AG08395 (cell line): ENCODE measurements at places on chromosomes 1 and 21.

GRCh38 chr1:234530672-234531071 is 51.7 kb upstream of the TARBP1 start:
- DNase-seq: no peak

- no peak for DNase-seq
Observed at GRCh38 chr1:199546323-199546722, 481.2 kb upstream of the NR5A2 start.

DNA sequence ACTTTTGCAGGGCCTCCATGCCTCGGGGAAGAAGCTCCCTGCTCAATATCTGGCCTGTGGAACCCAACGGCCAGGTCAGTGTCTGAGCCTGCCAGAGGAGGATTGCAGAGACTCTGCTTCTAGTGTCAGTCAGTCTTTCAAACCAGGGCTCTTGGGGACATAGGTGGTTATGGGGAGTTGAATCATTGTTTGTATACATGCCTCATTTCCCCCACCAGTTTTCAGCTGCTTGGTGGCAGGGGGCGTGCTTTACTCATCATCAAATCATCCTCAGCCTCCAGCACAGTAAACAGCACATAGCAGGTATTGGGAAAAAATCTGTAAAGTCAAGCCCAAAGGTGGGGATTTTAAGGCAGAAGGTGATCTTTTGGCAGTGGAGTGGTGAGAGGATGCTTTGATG is 17.4 kb upstream of the FAM89A start:
- DNase-seq: no peak

DNA sequence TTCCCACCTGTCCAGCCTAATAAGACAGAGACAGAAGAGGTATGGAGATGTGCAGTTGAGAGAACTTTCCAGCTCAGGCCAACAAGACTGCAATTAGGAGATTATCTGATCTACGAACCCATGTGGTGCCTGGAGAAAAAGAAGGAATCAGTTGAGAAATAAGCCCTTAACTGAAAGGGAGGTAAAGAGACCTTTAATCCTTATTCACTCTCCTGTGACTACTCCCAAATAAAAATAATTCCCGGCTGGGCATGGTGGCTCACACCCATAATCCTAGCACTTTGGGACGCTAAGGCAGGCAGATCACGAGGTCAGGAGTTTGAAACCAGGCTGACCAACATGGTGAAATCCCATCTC is 31.9 kb upstream of the SARS1 start:
- DNase-seq: no peak

GRCh38 chr1:7009741-7010525 is 224.7 kb downstream of the CAMTA1 start:
- no peak for DNase-seq

DNA sequence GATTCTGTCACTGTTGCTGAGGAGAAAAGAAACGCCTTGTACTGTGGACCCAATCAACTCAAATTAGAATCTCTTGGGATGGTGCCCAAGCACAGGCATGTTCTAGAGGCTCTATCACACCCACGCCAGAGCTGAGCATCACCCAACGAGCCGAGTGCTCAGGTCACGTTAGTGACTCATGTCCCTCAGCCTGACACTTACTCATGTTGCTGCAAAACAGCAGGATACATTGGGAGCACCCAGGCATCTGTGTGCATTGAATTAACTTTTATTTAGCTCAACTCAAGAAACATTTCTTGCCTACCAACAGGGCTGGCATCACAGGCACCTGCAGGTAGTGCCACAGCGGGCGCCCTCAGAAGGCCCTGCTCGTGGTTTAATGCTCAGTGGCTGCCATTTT is 149.8 kb downstream of the ETS2 start:
- peak; percentile 57 for DNase-seq

DNA sequence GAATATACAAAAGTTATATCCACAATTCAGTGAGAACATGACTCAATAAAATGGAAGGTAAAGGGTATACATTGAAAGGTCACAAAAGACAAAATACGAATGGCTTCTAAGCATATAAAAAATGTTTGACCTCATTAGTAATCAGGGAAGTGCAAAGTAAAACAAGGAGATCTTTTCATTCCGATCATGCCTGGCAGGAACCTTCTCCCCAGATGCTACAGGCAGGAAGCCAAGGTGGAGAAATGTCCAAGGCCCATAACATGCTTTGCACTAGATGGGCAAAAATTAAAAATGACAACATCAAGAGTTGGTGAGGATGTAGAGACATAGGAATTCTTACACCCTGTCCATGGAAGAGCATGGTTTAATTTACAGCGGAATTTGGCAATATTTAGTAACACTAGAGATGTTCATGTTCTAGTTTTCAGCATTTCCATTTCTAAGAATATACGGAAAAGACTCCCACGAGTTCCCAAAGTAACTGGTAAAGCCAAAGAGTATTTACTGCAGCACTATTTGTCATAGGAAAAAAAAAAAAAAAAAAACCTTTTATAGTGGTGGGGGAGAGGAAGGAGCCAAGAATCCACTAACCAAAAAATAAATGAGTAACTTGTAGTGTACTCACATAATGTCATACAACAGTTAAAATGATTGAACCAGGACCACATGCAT is 184.5 kb upstream of the KAZN start:
- peak; percentile 57 for DNase-seq

- DNase-seq: no peak
Observed at GRCh38 chr1:200075522-200075921, 48.0 kb downstream of the NR5A2 start.

DNA sequence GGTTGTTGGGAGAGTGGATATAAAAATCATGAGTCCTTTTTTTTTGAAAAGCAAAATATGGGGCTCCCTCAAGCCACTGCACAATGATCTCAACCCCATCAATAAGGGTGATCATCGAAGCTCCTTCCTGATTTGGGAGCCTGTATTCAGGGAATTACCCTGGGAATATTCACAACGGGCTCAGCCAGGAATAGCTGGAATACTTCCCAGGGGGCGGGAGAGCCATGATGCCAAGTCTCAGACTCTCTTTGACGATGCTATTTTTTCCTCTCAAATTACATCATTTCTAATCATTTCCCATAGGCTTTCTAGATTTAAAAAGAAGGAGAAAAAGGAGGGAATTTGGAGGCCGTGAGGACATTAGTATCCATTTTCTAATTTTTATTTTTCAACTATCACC is 18.4 kb downstream of the OLIG1 start:
- DNase-seq: no peak

DNA sequence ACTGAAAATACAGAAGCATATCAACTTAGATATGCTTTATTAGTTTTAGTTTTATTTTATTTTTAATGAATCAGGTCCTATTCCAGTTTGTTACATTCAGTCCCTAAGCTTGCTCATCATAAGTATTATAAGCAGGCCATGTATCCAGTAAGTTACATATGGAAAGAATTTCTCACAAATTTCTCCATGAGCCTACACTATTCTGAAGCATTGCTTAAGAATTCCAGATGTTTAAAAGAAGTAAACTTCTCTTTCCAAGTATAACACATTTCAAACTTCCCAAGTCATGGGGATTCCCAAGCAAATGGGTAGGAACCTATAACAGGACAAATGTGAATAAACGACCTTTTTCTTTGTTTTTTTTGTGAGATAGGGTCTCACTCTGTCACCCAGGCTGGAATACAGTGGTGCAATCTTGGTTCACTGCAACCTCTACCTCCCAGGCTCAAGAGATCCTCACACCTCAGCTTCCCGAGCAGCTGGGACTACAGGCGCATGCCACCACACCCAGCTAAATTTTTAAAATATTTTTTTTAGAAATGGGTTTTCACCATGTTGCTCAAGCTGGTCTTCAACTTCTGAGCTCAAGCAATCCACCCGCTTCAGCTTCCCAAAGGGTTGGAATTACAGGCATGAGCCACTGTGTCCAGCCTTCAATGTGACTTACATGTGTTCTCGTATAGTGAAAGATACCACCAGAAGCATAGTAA is 39.0 kb downstream of the ST7L start:
- no peak for DNase-seq

DNA sequence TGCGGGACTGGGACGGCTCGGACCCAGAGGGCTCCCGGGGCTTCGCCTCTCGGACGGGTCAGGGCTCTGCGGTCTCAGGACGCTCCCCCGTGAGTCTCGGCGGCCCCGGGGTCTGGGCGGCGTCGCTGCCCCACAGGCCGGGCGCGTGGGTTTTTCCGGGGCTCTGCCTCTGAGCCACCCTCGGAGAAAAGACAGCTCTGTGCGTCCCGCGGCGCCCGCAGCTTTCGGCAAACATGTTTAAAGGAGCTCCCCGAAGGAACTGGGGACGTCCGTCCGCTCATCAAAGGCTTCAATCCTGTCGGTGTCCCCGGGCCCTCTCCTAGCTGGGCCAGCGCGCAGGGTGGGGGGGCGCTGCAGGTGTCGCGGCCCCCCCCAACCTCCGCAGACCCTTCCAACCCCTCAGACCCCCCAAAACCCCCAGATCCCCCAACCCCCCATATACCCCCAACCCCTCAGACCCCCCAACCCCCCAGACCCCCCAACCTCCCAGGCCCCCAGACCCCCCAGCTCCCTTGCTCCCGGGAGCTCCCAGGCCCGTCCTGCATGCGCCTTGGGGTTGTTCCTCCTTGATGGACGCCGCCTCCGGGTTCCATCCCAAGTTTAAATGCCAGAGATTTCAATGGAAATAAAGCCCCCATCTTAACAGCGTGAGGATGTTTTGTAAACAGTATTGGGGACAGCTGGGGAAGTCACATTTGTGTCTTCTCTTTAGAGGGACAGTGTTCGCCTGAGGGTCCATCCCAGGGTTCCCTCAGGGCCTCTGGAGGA is 996 bp upstream of the C1orf159 start:
- DNase-seq: peak; percentile 12

GRCh38 chr1:25867210-25867991 is 8.1 kb downstream of the PAQR7 start:
- DNase-seq: no peak

GRCh38 chr1:204408074-204408507 is 3.5 kb downstream of the PPP1R15B start:
- DNase-seq: peak; percentile 39

DNA sequence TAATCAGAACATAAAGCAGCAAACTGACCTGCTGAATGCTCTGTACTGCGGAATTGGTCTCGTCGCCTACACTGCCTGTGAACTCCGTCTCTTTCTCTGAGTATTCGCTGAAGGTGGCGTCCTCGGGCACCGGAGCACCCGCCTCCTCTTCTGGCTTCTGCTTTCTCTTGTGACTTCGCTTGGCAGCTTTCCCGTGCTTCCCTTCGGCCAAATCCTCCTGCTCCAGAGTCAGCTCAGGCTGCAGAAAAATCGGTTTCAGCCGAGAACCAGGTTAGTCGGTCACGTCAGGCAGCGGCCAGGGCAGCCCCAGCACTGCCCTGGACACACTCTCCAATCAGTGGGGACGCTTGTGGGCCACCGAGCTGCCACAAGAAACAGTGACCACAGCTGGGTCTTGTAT is 35.8 kb upstream of the RIPK4 start:
- DNase-seq: peak; percentile 67

DNA sequence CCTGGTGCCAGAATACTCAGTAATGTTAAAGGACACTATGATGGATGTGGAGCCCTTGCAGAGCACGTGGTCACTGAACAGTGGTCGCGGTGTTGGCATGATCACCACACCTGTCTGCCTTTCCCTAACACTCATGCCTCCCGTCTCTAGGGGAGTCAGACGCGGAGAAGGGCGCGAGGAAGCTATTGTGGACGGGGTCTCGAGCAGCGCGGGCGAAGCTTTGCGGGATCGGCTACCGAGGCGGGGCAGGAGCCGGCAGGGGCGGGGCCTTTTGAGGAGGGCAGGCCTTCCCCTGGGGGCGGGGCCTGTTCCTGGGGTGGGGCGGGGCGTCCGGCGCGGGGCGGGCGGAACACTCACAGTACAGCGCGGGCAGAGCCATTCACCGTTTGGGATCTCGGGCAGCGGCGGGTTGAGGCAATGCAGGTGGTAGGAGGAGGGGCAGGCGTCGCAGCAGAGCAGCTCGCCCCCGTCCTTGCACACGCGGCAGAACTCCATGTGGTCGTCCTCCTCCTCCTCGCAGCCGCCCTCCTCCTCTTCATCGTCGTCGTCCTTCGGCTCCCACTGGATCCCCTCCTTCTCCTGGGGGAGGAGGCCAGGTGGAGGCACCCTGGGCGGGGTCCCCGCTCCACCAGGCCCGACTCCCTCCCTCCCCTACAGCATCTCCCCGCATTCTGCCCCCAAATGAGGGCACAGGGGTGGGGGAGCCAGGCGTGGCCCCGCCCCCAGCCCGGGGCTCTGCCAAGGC is 31.5 kb downstream of the CHD5 start:
- DNase-seq: peak; percentile 53

DNA sequence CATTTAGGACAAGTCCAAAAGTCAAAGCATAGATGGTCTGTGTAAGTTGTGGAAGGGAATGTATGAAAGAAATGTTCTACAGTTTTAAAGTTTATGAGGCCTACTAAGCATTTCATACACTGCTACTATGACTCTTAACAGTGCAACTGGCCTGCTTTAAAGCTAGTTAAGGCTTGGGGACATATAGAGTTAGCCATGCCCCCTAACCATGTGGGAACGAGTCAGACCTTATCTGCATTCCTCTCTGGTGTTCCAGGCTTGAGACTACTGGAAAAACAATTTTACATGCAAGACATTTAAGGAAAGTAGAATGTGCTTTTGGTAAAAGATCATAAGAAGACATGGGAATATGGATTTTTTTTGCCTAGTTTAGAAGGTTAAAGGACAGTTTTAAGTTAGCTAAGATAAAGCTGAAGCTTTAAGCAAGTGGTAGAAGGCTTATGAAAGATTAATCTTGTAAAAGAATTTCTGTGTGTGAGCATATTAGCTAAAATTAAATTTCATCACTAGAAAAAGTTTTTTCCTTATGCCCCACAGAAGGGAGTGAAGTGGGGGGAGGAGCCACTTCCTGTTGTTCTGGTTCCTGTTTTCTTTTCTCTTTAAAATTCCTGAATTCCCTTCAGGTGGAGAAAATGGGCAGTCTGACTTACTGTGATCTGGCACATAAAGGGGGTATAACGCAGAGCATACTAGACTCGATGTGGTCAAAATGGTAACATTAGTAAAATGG is 8.9 kb upstream of the CD48 start:
- no peak for DNase-seq

GRCh38 chr1:152926091-152926490 is 17.7 kb downstream of the IVL start:
- DNase-seq: peak; percentile 42

- no peak for DNase-seq
Observed at GRCh38 chr1:35443768-35444518, 113.3 kb downstream of the KIAA0319L start.

GRCh38 chr1:77975386-77975785 is 3.5 kb downstream of the FUBP1 start:
- peak; percentile 15 for DNase-seq

- DNase-seq: no peak
Observed at GRCh38 chr1:213409971-213410370, 358.9 kb downstream of the RPS6KC1 start.

DNA sequence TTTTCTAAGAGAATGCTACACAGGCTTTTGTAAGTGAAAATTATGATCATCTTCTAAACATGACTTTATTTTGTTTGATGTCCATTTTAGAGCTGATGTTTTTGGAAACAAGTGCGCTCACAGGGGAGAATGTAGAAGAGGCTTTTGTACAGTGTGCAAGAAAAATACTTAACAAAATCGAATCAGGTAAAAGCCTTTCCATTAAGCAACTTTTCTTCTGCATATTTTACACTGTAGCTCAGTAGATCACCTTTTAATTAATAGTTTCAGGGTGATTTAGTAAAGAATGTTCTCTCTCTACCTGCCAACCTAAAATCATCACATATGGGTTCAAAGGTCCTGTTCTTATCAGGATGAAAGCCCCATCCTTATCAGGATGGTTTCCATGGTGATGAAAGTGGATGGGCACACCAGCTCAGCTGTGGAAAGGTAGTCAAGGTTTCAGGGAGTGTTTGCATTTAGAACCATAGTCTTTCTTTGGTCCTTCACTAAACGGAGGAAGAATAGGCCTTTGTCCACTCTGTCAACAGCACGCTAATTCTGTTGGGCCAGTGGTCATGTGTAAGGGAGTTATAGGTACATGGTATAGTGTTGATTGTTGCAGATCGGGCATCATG is 28.1 kb downstream of the RAB4A start:
- DNase-seq: no peak
